ENCODE measurements at places on chromosomes 12 and 14.

GRCh38 chr14:103246070-103246469 lies 88.0 kb upstream of the EIF5 start:
- no peak for DNase-seq

- DNase-seq = no peak
These were observed 127.7 kb downstream of the SNAPC1 start for GRCh38 chr14:61889914-61890351.

DNA sequence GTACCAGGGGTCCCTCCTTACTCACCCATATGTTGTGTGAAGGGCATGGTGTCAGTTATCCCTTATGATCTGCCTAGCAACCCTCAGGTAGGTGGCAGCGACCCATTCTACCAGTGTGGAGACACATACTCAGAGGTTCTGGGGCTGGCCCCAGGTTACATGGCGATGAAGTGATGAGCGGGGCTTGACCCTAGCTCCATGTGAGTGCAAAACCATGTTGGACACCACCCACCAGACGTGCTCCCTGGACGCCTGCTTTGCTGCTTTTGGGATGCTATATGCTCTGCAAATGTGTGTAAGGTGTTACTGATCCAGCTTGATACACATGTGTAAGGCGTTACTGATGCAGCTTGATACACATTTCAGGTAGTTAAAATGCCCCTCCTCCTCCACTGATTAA lies 33.3 kb downstream of the EP400 start:
- DNase-seq = no peak

DNA sequence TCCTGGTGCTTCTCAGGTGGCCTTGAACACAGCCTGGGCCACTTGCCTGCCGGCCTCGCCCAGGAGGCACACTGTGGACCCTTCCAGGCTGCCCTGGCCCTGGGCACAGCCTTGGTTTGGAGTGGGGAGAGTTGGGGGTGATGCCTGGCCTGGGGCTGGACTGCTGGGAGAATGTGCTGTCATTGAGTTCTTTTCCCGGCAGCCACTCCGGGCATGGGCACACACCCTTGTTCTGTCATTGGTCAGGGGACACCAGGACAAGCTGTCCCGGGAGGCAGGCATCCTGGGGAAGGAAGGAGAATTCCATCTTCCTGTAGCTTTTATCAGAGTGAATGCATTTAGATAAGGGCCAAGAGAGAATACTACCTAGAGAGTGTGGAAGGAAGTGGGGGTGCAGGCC lies 61.8 kb upstream of the RIN3 start:
- DNase-seq = no peak

- DNase-seq = no peak
These were observed 73.6 kb downstream of the RFLNA start for GRCh38 chr12:124368421-124369032.

DNA sequence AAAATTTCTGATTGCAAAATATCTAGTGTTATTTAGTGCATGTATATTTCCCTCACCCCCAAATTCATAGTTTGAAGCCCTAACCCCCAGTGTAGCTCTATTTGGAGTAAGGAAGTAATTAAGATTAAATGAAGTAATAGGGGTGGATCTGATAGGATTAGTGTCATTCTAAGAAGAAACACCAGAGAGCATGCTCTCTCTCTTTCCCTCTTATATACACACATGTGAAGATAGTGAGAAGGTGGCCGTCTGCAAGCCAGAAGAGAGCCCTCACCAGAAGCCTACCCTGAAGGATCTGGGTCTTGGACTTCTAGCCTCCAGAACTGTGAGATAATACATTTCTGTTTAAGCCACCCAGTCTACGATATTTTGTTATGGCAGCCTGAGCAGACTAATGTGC lies 120.3 kb downstream of the TMEM30B start:
- DNase-seq = no peak

DNA sequence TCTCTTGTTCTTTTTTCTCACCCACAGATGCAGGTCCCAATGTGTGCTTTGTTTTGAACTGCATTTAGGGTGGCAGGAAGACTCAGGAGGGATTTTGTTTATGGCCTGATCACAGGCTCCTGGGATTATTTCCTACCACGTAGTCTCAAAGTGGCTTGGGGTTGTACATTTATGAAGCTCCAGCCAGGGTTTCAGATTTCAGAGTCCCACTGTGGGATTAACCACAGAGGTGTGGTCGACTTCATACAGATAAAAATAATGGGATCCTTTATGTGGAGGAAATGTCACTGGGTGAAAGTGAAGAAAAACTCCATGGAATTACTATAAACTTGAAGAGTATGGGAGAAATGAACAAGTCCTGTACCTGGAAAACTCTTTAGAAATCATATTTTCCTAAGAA lies 14.2 kb upstream of the PPP1R1A start:
- DNase-seq = no peak

- no peak for DNase-seq
These were observed 481.1 kb downstream of the PCNX1 start for GRCh38 chr14:71388336-71388735.

- DNase-seq = no peak
These were observed 67.5 kb upstream of the SLC35F4 start for GRCh38 chr14:57933349-57933748.

- no peak for DNase-seq
These were observed 55.0 kb upstream of the NELL2 start for GRCh38 chr12:44930972-44931600.

GRCh38 chr14:44795725-44796124 lies 166.0 kb downstream of the KLHL28 start:
- DNase-seq = no peak

- no peak for DNase-seq
These were observed 27.6 kb downstream of the PMCH start for GRCh38 chr12:102169922-102170621.

GRCh38 chr12:56935752-56936151 lies 1.5 kb upstream of the SDR9C7 start:
- no peak for DNase-seq

DNA sequence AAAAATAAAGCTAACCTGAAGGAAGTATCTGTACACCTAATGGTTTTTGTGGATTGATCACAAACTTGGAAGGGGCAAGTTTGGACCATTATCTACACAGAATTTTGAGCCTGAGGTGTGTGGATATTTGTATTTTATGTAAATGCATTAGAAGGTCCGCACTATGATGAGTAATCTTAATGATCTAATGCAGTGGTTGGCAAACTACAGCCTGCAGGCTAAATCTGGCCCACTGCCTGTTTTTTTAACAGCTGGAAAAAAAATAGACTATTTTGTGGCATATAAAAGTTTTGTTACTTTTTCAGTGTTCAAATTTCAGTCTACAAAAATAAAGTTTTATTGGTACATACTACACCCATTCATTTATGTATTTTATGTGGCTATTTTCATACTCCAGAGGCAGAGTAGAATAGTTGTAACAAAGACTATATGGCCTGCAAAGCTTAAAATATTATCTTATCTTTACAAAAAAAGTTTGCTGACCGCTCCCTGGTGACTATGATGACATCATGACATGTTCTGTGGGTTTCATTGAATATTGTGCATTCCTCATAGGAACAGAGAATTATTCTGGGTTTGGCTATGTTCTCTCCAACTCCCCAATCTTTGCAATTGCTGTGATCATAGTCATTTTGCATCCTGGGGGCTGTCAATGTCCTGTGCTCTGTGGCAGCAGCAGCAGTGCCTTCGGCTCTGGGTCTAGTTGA lies 962.6 kb upstream of the FBXO33 start:
- DNase-seq = no peak

- DNase-seq = no peak
These were observed 3.1 kb downstream of the CACNA2D4 start for GRCh38 chr12:1915082-1915968.

- no peak for DNase-seq
These were observed 357.4 kb downstream of the TMEM117 start for GRCh38 chr12:44193281-44193680.

- no peak for DNase-seq
These were observed 37.3 kb downstream of the ARL6IP4 start for GRCh38 chr12:123017753-123018152.

DNA sequence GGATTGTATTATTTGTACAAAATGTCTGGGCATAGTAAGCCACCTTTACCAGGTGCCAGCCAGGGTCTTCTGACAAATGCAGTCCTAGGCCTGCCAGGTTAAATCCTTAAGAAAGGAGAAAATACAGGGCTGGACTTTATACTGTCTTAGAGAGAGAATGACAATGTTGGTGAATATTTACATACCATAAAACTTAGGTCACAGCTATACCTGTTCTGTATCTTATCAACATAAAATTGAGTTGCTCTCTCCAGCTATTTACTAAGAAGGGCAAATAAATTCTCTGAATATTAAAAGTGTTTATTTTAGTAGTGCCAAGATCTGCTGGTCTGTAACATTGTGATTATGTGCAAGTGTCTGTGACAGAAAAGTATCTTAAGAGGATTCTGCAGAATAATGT lies 971.1 kb downstream of the AACS start:
- DNase-seq = no peak

GRCh38 chr12:130522244-130522834 lies 184.7 kb downstream of the PIWIL1 start:
- DNase-seq = no peak

GRCh38 chr14:21084998-21085853 lies 13.2 kb downstream of the ZNF219 start:
- no peak for DNase-seq

DNA sequence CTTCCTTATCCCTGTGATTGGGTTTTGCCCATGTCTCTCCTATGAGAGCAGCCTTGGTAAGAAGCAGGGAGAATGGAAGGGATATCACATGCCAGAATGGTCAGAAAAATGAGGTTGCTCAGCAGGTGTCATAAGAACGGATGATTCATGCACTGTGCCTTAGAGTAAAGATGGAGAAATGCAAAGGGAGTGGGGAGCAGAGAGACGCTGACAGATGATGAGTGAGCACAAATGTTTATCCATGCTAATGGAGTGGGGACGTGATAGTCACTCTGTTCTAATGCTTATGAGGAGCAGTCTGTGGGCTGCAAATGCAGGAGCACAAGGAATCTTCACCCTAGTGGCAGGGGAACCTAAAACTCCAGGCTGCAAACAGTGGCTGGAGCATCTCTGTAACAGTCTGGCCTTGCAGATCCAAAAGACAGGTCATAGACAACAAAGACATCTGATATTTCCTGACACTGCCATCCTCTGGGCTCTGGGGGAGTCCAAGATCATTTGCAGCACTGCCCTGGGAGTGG lies 243.2 kb downstream of the CACNA1C start:
- no peak for DNase-seq

DNA sequence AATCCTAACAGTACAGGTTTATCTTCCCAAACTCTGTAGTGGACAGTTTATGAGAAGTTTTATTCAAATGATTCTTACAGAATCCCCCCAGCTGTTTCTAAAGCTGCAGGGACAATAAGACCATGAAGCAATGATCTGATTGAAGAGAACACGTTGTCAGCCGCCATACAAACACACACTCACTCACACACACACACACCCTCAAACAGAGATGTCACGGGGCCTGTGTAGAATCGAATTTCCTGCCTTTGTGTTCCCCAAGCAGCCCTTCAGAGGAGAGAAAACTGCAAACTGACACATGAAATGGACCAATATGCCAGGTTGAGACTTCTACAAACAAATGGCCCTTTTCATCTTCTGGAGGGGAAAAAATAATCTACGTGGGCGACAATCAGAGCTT lies 80.5 kb upstream of the TBX3 start:
- no peak for DNase-seq

Measured in right kidney (tissue), 9 donors.